ENCODE measurements at places on chromosomes 3 and 15.
A peak's percentile ranks its signal among the peaks of the same experiment; 100 is the strongest.

GRCh38 chr15:42059661-42060476, 34.5 kb downstream of the PLA2G4D start:
- peak; percentile 43 for DNase-seq

- no peak for DNase-seq
Observed at GRCh38 chr15:48143856-48144255, 23.1 kb downstream of the SLC24A5 start.

- no peak for DNase-seq
Observed at GRCh38 chr15:38530113-38530512, 34.5 kb downstream of the RASGRP1 start.

DNA sequence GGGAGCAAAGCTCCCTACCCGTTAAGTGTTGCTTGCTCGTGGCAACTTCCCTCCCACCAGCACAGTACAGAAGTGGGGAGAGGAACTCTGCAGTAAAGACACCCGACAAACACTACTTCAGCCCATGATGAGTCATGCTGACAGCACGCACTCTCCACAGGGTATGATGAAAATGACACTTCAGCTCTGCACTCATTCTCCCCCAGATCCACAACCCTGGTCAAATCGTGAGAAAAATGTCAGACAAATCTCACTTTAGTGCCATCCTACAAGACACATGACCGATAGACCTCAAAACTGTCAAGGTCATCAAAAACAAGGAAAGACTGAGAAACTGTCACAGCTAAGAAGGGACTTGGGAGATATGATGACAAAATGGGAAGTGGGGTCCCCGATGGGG, 278.9 kb downstream of the OCA2 start:
- no peak for DNase-seq

DNA sequence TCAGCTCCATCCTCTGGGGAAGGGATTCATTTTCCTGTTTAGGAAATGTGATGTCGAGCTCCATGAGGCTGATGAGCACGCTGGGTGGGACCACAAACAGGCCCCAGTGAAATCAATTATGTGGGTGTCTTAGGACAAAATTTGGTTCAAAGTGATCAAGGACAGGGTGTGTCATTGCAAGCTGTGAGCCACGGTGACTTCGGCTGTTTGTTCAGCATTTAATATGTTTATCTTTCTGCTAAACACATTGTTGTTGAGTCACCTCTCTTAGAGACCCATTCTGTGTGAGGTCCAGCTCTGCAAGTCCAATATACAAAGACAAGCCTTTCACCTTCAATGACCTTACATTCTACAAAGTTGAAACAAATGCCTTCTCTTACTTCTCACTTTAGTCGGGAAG, 41.3 kb downstream of the SSR3 start:
- no peak for DNase-seq

GRCh38 chr3:193865896-193866480, 270.0 kb upstream of the HES1 start:
- no peak for DNase-seq

All from activated T-helper 1 cell treated with Interleukin-2 at 50 U/mL for 16 hours (primary cell).